ENCODE measurements at places on chromosomes 3 and 15. TPM values are rescaled to one million over a fixed set of nuclear protein-coding genes. Genes with fewer than 3 reads are reported as not detected.

DNA sequence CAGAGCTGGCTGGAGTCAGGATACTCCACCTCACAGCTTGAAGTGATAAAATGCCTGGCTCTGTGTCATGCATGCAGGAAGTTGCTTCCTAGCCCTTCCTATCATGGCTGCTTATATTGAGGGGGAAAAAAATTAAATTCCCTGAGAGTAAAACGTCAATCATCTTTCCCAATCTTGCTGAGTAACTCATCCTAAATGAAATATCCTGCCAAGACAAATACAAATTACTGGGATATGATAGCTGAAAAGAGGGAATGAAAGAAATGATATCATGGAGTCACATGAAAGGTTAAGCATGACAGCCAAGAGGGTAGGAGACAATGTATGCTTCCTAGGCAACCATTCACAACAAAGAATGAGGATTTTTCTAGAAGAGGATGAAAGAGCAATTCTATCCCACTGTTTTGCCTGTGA, 110.6 kb downstream of the ABI3BP start:
- no peak for DNase-seq

MUC13 gene
- total RNA-seq = not detected

SIDT1 gene
- total RNA-seq = 4.5 TPM

BOC gene
- 114 TPM for total RNA-seq

GRCh38 chr15:24078310-24079029, 391.4 kb upstream of the NDN start:
- DNase-seq = no peak

GRCh38 chr3:182920515-182921084, 59.7 kb downstream of the DCUN1D1 start:
- DNase-seq = no peak
